ENCODE measurements at places on chromosomes 6 and 20.

- no peak for DNase-seq
These were observed 54.7 kb downstream of the CDK19 start for GRCh38 chr6:110760589-110760988.

DNA sequence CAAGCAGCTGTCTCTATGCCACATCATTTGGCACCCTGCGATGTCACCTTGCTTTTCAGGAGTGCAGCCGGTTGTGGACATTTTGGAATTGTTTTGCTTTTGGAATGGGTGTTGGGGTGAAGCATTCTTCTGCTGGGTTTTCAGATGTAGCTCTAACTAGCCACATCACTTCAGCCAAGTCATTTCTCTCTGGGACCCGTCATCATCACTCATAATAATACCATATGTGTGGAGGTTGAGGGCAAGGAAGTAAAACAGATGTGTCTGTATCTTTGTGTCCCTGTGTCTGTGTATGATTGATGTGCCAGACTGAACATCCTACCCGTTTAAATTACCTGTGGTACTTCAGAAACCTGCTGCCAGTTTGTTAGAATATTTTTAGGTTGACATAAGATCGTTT is 49.5 kb upstream of the TULP4 start:
- no peak for DNase-seq

DNA sequence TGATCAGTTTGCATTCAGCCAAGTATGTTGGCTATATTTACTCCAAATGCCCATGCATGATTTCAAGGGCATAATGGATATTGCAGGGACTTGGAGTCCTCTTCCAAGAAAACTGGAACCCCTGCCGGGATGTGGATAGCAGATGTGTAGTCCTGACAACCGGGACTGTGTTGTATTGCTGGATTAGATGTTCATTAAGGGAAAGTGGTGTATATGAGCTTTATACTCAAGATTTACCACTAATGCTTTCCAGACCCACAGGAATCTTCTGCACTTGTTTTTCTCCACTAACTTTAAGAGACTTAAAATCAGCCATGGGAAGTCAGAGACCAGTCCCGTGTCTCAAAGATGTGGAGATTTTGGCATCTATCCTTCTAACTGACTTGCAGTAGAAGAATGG is 770.9 kb downstream of the HDGFL1 start:
- no peak for DNase-seq

DNA sequence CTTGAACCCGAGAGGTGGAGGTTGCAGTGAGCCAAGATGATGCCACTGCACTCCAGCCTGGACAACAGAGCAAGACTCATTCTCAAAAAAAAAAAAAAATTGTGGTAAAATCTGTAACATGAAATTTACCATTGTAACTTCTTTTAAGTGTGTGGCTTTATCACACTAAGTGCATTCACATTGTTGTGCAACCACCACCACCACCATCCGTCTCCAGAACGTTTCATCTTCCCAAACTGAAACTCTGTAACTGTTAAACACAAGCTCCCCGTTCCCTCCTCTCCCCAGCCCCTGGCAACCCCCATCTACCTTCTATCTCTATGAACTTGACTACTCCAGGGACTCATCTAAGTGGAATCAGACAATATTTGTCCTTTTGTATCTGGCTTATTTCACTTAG is 29.7 kb downstream of the PDRG1 start:
- no peak for DNase-seq

GRCh38 chr6:143397227-143398222 is 53.0 kb downstream of the ADAT2 start:
- peak; percentile 43 for DNase-seq

GRCh38 chr6:166307082-166308032 is 835 bp downstream of the PRR18 start:
- DNase-seq: no peak

GRCh38 chr6:30841644-30842504 is 42.4 kb upstream of the DDR1 start:
- DNase-seq: peak; percentile 60

GRCh38 chr6:30885999-30886896 is 1.9 kb downstream of the DDR1 start:
- DNase-seq: peak; percentile 77

DNA sequence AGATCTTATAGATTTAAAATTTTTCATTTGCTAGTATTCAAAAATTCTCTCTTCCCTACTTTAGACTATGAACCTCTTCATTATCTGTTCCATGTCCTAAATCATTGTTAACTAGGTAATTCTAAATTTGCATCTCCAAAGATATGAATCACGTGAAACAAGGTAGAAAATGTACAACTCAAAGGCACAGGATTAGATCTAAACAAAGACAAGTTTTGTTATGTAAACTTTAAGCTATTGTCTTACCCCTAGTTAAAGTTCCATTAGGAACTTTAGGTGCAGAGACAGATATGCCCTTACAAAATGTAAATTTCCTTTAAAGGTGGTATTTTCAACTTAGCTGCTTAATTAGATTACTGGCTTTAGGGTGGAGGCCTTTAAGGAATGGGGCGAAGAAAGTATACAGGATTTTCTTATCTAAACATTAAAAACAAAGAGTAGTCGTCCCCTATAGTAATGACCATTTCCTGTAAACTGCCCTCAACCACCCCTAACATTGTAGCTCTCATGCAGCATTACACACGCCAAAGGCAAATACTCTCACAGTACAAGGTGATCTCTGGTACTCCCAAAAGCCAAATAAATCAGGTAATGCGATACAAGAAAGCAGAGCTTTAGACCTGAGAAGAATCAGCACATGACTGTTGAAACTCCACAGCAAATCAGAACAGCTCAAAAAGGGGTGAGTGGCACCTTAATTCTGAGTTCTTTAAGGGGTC is 57.4 kb upstream of the MRAP2 start:
- no peak for DNase-seq

GRCh38 chr6:105669232-105669631 is 266.4 kb upstream of the PREP start:
- no peak for DNase-seq

GRCh38 chr6:36127462-36128016 is 2.8 kb upstream of the MAPK13 start:
- DNase-seq: peak; percentile 43

DNA sequence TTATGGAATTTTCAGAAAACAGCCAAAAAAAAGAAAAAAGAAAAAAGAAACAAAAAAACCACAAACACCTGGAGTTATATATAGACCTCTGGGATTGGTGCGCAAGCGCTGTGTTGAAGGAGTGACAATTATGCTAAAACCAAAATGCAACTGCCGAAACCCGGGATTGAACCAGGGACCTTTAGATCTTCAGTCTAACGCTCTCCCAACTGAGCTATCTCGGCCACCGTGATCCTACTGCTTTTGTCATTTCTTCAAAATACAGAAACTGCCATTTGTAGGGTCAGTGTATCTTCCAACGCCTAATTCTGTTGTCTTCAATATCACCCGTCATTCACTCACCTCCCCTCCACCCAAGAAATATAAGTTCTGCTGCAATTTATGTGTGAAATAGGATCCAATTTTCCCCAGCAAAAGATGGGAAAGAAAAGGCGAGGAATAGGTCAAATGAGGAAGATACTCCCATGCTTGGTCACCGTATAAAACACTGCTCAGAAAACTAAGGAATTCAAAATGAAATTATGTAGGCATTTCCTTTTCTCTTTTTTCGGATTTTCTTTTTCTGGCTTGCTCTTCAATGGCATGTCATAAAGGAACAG is 116.0 kb downstream of the TRIM27 start:
- DNase-seq: peak; percentile 72

DNA sequence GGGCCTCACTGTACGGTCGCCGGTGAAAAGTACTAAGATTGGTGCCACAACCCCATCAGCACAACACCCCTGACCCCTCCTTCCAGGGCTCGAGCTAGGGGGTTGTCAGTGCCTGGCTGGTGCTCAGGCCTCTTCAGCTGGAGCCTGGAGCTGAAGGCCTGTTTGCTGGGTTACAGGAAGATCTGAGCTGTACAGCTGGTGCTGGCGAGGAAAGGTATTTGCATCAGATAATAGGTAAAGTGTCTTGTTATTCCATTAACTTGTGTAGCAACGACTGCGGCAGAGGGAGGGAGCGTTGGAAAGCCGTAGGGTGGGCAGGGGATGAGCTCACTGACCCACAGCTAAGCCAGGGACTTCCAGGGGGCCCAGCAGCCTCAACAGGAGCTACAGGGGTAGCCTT is 15.8 kb upstream of the SIRPA start:
- DNase-seq: no peak

- no peak for DNase-seq
These were observed at the start of gene NFYA for GRCh38 chr6:41072836-41073202. Gene NFYA, plus strand, starts transcription at chr6:41072974. Its CDS starts 6,116 bp downstream, at chr6:41079090.

DNA sequence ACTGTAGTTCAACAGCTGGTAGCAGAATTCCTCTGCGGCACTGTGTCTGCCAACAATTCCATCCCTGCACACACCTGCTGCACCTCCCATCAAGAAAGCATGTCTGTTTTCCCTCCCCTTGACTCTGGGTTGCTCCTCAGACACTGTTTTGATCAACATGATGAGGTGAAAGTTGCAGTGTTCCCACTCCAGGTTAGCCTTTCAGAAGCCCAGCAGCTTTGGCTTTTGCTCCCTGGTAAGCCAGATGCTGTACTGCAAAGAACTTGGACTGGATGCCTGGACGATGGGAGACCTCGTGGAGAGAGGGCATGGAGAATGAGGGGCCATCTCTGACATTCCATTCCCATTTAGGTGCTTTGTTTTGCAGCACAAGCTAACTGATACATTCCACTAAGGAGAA is 79.1 kb upstream of the MAFB start:
- no peak for DNase-seq

GRCh38 chr6:13534536-13534935 is 39.9 kb upstream of the SIRT5 start:
- no peak for DNase-seq

GRCh38 chr6:158078320-158078719 is 89.7 kb downstream of the SERAC1 start:
- no peak for DNase-seq

GRCh38 chr6:52384145-52384766 is 22.3 kb downstream of the PAQR8 start:
- no peak for DNase-seq

DNA sequence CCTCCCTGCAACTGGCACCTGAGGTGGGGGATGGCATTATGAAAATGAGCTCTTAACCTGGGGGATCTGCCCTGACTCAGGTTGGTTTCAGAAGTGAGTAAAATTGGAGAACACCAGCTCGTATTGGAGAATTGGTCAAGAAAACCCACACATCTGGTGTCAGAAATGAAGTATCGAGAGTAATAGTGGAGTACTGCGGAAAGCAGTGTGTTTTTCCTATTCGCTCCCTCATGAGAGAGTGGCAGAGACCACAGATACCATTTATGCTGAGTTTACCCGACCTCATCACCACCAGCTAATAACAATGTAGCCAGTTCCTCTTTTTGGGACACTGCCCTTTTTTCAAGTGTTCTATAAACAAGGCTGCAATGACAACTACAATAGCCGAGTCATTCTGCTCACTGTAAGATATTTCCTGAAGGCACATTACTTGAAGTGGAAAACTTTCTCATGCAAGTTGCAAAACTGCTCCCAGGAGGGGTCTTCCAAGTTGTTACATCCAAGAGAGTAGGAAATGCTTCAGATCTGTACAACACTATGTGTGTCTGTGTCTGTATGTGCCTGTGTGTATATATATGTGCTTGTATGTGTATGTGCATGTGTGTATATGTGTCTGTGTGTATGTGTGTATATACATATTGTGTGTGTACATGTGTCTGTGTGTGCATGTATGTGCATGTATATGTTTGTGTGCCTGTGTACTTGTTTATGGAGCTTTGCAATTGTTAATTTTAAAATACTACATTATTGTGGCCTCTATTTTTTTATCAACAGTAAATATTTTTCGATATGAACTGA is 106.0 kb upstream of the CST7 start:
- peak; percentile 27 for DNase-seq

DNA sequence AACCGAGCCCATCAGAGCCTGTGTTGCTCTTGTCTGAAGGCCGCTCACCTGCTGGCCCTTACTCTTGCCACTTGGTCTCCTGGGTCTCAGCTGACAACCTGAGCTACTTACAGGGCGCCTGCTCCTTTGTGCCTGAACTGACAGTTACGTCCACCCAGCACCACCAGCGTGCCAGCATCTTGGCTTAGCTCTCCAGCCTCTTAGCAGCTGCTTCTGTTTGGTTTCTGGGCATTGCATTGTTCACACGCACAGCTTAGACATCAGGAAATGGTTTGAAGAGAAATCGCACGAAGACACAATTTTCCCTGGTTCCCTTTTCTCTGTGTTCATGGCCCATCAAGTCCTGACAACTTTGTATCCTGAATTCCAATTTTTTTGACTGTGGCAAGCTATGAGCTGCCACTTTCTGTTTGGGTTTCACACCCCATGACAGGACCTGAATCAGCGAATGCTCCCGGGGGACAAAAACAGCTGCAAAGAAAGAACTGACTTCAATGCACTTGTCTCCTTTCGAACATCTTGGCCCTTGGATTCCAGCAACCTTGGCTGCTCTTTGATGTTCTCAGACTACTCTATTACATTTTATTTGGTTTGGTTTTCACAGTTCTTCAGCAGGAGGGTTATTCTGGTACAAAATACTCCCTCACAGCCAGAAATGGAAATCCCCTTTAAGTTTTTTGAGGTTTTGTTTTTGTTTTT is 45.2 kb upstream of the LY86 start:
- no peak for DNase-seq

DNA sequence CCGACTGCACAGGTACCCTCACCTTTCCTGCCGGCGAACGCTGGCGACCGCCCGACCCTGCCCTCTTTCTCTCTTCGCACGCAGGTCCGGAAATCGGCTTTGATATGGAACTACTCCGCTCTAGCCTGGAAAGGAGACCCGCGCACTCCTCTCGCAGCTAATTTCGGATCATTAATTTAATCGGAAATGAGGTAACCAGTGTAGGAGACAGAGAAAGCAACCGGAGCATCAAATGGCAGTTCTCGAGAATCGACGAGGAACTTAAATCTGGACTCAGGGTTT is 949 bp upstream of the ATXN1 start:
- no peak for DNase-seq

- DNase-seq: no peak
These were observed 9.7 kb downstream of the ATG5 start for GRCh38 chr6:106315765-106316374.

GRCh38 chr20:5580940-5581708 is 169.1 kb upstream of the SHLD1 start:
- DNase-seq: no peak

- DNase-seq: peak; percentile 31
These were observed 128.3 kb downstream of the UTRN start for GRCh38 chr6:144413418-144413817.

GRCh38 chr6:46772762-46773161 is 20.4 kb upstream of the MEP1A start:
- DNase-seq: no peak

DNA sequence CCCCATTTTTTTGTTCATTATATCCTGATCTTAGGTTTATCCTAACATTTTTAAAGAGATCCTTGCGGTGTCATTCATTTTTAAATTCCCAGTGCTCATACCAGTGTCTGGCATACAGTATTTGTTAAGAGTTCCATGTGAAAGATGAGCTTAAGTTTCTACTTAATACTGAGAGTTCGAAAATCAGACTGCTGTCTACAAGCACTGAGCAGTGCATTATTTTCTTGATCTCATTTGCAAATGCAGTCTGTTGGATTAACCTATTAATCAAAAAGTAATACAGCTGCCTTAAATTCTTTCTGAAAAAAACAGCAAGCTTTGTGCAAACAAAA is 663 bp downstream of the COQ3 start:
- DNase-seq: no peak
